SW 1271 (cell line): ENCODE measurements at places on chromosomes 12 and 14.

DNA sequence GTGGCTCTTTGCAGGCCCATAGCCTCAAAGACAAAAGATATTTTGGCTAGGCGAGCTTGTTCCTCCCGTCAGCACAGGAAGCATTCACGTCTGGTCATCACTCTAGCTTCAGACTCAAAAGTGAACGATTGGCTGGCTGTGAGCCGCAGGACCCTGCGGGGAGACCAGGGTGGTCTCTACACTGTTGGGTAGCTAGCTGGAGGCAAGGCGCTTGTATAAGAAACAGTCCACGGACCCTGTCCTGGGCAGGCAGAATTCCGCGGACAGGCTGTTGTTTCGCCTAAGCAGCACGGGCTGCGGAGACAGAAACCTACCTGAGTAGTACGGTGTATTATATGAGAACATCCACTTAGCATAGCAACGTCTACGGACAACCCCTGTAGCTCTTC is 29.6 kb downstream of the WBP11 start:
- no peak for DNase-seq

GRCh38 chr14:96574633-96575632 is 72.8 kb downstream of the PAPOLA start:
- no peak for DNase-seq

GRCh38 chr12:27733052-27733656 is 22.5 kb downstream of the MRPS35 start:
- DNase-seq, result peak; percentile 68

- DNase-seq, result no peak
These were observed 327.9 kb downstream of the C12orf75 start for GRCh38 chr12:105658389-105658788.

DNA sequence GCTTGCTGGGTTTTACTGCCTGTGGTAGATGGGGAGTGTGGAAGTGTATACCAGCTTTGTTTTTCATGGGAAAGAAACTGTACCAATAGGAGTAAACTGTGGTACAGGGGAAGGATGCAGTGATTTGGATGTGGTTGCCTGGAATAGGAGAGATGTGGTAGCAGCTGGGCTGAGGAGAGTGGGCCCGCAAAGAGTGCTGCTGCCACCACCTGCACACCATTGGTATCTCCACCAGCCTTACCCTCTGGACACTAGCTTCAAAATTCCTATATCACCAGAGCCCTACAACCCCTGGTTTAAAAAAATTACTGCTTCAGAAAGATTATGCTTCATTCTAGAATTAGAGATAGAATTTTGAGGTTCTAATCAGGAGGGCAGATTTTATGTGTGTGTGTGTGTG is 53.6 kb downstream of the AKAP6 start:
- peak; percentile 16 for DNase-seq

- no peak for DNase-seq
These were observed 25.6 kb downstream of the CALCOCO1 start for GRCh38 chr12:53701518-53702264.

DNA sequence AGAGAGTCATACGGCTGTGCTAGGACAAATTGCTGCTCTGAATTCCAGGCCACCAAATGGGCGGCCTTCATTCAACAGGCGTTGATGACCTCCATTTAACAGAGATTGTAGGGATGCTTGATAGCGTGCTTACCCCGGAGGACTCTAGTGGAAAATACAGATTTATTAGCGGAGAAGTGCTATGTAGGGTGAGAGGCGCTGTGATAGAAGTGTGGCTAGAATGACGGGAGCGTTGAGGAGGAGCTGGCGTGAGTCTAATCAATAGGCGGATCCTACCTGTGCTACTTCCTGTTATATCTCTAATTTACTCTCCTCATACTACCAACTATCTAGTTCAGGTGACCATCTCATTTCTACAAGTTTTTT is 668 bp downstream of the MRPS35 start:
- DNase-seq, result peak; percentile 61

DNA sequence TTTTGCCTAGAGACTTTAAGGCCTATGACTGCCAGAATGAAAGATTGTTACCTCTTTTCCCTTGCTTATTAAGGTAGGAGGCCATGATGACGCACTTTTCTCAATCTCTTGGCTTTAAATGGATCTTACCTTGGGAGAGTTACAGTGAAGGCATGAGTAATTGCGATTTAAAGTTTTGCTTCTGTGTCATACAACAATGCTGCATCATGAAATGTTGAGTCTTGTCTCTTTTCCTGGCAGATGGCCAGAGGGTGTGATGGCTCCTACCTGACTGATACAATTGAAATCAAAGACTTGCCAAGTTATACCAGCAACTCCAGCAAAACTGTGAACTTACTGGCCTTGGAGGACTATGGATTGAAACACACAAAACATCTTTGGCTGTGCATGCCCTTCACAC is 17.2 kb upstream of the LRRK2 start:
- DNase-seq, result no peak

DNA sequence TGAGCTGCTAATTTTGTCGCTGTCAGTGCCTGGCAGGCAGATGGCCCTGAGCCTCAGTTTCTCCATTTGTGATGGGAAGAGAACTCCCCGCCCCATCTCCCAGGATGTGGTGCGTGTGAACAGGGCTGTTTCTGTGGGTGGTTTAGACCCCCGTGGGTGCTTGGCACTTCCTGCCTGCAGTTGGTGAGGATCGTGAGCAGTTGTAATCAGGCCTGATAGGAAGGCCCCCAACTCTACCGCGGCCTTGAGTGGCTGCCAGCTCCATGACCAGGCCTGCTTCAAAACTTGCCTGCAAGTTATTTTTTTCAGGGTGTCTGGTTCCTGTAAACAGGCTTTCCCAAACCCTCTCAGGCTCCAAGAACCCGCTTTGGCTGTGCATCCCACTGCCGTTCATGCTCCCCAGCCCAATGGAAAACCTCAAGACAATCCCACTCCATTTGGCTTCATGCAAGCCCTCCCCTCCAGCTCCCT is 138.4 kb downstream of the ZFP36L1 start:
- no peak for DNase-seq

GRCh38 chr12:69935651-69936100 is 110.6 kb downstream of the MYRFL start:
- no peak for DNase-seq

DNA sequence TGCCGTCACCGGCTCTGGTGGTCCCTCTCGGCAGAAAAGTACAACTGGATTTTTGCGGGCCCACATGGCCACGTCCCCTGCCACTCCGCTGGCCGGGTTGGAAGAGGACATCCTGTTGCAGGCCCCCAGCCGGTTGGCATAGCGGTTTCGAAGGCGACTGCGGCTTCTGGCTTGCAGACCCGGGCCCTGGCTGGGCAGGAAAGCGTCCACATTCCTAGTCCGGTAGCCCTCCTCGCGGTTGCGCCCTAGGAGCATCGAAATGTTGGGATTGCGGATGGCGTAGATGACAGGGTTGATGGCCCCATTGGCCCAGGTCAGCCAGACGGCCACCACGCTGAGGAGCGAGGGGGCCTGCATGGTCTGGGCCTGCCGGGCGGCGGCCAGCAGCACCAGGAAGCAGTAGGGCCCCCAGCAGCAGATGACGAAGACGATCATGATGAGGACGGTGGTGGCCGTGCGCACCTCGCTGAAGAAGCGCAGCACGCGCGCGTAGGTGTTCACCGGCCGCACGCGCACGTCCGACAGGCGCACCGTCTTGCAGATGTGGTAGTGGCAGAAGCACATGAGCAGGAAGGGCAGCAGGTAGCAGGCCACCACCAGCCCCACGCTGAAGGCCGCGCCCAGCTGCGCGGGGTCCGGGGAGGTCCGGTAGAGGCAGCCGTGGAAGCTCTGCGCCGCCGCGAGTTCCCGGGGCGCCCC is 1.2 kb downstream of the GPR135 start:
- no peak for DNase-seq

DNA sequence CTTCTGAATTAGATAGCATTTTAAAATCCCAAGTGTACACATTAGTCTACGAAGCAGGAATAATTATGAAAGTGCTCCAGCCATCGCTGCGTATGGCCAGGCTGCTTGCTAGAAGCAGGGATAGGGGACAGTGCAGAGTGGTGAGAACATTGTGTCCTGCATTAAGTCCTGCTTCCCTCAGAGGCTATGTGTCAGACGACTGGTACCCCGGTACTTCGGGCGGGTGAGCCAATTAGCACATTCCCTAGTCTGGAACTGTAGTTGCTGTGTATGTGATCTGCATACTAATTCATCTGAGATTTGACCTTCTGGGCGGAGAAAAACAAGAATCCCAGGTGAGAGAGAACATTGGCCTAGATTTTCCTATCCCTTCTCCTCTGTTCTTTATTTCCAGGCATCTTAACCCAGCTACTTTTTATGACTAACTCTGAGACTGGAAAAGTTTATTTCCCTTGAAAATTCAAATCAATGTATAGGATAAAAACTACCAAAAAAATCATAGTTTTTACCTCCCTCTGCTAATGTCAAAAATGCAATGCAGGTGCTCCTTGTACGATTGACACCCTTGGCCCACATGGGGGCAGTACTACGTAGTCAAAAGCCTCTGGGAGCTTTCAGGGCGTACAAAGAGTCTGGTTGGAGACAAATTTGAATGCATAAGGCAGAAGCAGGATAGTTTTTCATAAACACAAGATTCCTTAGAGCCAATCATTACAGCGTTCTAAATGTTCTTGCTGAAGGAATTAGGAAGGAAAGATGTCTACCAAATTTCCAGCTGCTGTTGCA is 764.3 kb downstream of the NOVA1 start:
- peak; percentile 1 for DNase-seq

GRCh38 chr14:65267856-65268255 is 144.7 kb upstream of the FUT8 start:
- DNase-seq, result no peak

- DNase-seq, result no peak
These were observed 33.6 kb upstream of the MAP3K9 start for GRCh38 chr14:70842851-70843462.

DNA sequence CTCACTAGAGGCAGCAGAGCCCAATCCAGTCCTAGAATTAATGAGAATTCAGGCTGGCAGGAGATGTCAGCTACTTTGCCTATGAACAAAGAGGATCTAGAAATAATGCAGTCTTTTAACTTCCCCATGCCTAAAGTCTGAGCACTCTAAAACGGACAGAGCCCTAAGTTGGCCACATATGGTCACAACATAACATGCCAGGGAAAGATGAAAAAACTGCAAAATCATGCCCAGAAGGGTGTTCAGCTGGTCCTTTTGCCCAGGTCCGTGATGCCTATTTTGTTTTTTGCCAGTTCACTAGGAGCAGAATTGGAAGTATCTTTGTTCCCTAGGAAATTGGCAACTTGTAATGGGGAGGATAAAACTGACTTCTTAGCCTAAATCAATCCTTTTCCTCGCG is 20.3 kb upstream of the LMNTD1 start:
- DNase-seq, result no peak

- no peak for DNase-seq
These were observed 5.1 kb upstream of the SIX1 start for GRCh38 chr14:60654334-60654821.

- DNase-seq, result no peak
These were observed 370.2 kb downstream of the SOX5 start for GRCh38 chr12:23579257-23579656.

- no peak for DNase-seq
These were observed 60.7 kb upstream of the DCD start for GRCh38 chr12:54708826-54709225.

GRCh38 chr14:87179936-87180335 is 813.0 kb downstream of the GALC start:
- DNase-seq, result no peak

- no peak for DNase-seq
These were observed at the start of gene RERG for GRCh38 chr12:15220915-15221885. TSS of gene RERG (minus strand) at chr12:15221417. CDS start at chr12:15217489, 3,928 bp downstream.

DNA sequence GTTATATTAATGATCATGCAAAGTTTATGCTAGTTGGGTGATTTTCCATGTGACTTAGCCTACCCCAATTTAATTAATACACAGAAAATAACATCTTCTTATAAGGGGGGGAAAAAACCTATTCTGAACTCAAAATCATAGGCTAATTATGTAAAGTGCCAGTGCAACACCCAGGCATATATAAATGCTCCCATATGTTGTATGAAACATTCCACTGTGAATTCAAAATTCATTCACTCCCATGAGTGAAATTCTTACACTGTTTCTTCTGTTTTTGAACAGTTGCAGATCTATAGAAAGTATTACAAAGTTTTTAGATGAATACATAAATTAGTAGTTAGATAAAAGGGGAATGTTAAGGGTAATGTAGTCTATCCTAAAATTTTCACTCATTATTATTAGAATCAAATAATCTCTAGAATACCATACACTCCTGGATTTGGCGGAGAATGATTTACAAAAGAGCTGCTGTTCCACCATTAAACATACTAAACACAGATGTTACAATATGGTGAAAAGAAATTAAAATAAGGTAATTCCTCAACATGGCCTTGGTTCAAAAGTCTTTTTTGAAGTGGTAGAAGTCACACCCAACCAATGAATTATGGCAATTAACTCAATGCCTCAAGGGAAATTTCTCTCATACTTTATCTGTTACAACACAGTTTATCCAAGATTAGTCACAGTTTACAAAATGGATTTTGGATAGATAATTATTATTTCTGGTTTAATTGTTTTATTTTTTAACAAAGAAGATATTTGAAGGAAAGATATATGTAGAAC is 454.1 kb upstream of the FLRT2 start:
- no peak for DNase-seq

GRCh38 chr14:90681929-90682328 is 134.3 kb downstream of the TTC7B start:
- no peak for DNase-seq

DNA sequence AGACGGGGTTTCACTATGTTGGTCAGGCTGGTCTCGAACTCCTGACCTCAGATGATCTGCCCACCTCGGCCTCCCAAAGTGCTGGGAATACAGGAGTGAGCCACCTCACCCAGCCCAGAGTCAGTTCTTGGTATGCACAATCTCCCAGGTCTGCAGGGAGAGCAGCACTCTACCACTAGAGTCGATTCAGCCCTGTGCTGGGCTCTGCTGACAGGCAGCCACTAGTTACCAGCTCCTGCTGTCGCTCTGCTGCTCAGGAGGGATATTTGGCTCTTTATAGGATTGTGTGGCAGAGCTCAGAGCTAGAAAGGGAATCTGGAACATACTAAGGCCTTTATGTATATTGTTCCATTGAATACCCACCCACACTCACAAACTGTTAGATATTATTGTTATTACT is 44.3 kb downstream of the SPTB start:
- no peak for DNase-seq

- no peak for DNase-seq
These were observed 7.0 kb downstream of the CCND2 start for GRCh38 chr12:4280351-4281163.

GRCh38 chr12:95066091-95066855 is 7.1 kb downstream of the NR2C1 start:
- DNase-seq, result no peak

DNA sequence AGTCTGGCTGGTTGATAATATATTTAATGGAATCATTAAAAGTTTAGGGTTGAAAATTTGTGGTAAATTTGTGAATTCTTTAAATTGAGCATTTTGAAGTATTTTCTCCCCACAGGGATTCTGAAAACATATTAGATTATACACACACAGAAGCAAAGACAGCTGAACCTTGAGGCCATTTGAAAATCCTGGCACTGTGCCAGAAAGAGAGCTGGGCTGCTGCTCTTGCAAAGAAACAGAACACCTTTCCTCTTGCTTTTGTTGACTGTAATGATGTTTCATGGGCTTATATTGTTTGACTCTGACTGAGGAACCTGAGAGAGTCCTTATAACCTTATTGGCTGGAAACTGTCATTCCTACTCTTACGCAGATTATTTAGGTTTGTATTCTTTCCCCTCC is 4.8 kb downstream of the RNF34 start:
- no peak for DNase-seq

GRCh38 chr12:98817742-98818141 is 172.7 kb downstream of the APAF1 start:
- no peak for DNase-seq

- no peak for DNase-seq
These were observed 137.5 kb upstream of the CCND2 start for GRCh38 chr12:4135919-4136605.

GRCh38 chr14:92679246-92679645 is 69.2 kb downstream of the LGMN start:
- no peak for DNase-seq
